ENCODE measurements at places on chromosomes 6 and 20.

DNA sequence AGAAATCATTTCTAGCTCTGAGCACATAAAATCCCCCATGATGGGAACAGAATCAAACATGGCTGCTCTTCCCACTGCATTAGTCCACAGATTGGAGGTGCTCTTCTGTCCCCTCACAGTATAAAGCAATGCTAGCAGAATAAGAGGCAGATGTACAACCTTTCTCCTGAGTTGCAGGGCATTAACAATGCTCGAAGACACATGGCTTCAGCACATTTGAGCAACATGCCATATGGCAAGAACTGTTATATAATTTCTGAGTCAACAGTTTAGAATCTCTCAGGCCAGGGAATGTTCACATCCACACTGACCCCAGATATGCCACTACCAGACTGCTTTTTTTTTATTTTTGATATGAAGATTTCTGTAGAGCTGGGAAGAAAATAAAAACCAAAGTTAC, 119.6 kb downstream of the KIF13A start:
- no peak for DNase-seq

DNA sequence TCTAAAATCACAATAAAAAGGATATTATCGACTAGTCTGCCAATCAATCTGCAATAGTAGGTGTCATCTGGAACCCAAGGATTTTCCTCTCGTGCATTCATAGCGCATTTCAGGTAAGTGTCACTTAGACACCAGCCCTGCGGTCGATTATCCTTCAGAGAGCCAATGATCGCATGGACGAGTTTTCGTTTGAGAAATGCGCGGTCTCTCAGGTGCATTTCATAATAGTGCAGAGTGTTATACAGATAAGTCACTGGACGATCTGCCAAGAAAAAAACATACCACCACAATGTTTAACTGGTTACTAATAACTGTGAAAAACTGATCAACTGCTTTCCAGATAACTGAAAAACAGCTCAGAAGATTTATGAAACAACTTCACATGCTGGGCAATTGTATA, 21.0 kb downstream of the ARG1 start:
- DNase-seq, result no peak

GRCh38 chr6:37990762-37991525, 171.4 kb downstream of the ZFAND3 start:
- no peak for DNase-seq

DNA sequence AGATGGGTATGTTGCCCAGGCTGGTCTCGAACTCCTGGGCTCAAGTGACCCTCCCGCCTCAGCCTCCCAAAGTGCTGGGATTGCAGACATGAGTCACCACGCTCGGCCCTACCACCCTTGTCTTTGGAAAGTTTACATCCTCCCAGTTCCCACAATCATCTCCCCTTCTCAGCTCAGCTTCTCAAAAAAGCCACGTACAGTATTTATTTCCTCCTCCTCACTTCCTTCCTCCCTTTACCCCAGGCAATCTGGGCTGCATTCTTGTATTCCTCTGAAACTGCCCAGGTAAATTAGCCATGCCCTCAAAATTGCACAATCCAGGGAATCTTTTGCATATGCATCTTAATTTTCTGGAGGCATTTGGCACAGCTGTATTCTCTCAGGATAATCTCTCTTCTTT, 7.4 kb upstream of the SLC23A2 start:
- no peak for DNase-seq

- DNase-seq, result no peak
Observed at GRCh38 chr6:132253211-132253610, 148.1 kb downstream of the MOXD1 start.

- DNase-seq, result no peak
Observed at GRCh38 chr20:18790787-18791186, 22.8 kb upstream of the SCP2D1 start.

DNA sequence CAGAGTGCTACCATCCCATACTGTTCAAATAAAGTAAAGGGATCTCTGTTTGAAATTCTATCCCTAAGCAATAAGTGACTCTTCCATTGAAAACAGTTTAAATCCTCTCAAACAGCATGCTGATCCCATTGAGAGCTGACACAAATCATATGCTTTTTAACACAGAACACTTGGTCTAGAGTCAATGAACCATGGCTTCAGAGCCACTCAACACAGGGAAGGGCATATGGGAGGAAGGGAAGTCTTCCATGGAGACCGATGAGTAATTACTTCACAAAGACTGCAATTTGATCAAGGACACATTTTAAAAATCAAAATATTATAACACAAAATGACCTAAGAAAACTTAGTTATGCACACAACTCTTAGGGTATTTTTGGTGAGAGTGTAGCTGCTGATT, 1073.0 kb upstream of the MAP3K7 start:
- DNase-seq, result no peak

- no peak for DNase-seq
Observed at GRCh38 chr6:53898026-53898795, 103.4 kb downstream of the LRRC1 start.

- DNase-seq, result no peak
Observed at GRCh38 chr6:2249126-2249525, 3.7 kb upstream of the GMDS start.

GRCh38 chr20:44183282-44183681, 3.7 kb downstream of the JPH2 start:
- DNase-seq, result no peak

DNA sequence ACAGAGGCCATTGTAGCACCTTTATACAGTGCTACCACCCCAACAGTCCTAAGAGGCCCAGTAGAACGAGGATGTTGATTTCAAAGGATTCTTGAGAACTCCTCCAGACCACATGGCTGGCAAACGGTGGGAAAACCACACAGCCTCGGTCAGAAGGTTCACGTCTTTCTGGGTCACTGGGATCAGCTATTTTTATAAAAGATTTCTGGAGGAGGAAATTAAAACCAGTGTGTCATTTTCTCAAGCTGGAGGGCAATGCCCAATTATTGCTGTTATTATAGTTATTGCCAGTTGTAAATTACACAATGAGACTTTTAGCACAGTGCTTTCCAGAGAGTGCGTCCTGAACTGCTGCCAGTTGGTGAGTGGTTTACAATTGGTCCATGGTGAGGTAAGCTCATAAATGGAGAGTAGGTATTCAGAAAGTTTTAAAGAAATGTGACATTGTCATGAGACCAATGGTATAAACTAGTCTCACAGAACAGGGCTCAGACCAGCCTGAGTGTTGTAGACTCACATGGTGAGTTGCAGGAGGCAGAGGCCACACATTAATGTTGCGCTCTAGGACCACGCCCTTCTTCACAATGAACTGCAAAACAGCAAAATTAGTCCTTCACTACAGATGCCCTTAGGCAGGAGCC, 8.4 kb upstream of the PPP1R14C start:
- DNase-seq, result no peak

DNA sequence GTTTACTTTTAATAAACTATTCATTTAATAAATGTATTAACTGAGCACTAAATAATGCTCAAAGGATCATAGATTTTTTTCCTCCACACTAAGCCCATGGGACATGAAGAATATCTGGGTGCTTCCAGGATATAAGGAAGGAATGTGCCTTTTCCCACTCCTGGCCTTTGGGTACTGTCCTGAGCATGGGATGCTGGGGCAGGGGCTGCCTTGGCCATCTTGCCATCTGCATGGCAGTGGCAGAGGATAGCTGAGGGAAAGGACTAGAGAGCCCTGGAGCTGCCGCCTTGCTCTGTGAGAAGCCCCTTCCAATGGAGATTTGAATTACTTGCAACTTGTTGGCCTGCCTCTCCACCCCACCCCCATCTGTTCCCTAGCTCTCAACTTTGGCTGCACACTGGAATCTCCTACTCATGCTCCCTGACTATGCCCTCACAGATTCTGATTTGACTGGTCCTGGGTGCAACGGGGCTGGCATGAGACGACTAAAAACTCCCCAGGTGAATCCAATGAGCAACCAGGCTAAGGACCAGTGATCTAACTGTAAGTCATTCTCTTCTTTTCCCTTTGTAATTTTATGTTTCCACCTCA, 15.6 kb downstream of the DDRGK1 start:
- no peak for DNase-seq

DNA sequence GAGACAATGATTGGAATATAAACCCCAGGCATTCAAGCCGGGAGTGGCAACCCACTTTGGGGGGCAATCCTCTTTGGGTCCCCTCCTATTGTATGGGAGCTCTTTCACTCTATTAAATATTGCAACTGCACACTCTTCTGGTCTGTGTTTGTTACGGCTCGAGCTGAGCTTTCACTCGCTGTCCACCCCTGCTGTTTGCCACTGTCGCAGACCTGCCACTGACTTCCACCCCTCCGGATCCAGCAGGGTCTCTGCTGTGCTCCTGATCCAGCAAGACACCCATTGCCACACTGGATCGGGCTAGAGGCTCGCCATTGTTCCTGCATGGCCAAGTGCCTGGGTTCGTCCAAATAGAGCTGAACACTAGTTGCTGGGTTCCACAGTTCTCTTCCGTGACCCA, 222.8 kb upstream of the MANEA start:
- no peak for DNase-seq

DNA sequence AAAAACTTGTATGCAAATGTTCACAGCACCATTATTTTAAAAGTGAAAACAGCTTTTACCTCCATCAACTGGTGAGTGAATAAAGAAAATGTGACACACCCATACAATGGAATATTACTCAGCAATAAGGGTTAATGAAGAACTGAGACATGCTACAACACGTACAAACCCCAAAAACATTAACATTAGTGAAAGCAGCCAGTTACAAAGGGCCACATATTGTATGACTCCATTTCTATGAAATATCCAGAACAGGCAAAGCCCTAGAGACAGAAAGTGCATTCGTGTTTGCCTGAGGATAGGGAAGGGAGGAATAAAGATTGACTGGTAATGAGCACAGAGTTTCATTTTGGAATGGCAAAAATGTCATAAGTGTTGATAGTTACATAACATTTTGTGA, 21.5 kb downstream of the EPM2A start:
- DNase-seq, result no peak

DNA sequence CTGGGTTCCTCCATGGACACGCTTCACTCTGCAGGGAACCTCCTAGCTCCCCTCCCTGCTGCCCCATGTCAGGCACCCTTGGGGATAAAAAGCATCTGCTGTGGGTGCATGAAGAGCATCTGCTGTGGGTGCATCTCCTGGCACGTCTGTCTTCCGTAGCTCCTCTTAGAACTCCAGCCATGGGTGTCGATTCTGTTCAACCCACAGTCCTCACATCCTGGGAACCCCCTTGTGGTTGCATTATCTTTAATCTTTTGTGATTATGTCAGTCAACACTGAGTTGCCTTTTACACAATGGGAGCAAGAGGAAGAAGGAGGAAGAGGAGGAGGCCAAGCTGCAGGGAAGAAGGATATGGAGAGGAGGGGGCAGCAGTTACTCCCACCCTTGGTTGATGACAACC, 24.1 kb upstream of the CCR6 start:
- DNase-seq, result no peak

- no peak for DNase-seq
Observed at GRCh38 chr6:154499855-154500589, 10.5 kb downstream of the CNKSR3 start.

GRCh38 chr6:70706491-70707123, 38.9 kb downstream of the SMAP1 start:
- no peak for DNase-seq

DNA sequence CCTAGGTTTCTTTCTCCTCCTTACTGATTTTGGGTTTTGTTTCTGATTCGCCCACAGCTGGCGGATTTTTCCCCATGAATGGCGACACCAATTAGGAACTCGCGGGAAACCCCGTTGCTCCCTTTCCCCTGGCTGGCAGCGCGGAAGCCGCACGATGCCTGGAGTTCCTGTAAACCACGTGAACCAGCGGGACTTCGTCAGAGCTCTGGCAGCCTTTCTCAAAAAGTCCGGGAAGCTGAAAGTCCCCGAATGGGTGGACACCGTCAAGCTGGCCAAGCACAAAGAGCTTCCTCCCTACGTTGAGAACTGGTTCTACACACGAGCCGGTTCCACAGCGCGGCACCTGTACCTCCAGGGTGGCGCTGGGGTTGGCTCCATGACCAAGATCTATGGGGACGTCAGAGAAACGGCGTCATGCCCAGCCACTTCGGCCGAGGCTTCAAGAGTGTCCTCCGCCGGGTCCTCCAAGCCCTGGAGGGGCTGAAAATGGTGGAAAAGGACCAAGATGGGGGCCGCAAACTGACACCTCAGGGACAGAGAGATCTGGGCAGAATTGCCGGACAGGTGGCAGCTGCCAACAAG, 3.2 kb upstream of the SEC23B start:
- peak; percentile 43 for DNase-seq

DNA sequence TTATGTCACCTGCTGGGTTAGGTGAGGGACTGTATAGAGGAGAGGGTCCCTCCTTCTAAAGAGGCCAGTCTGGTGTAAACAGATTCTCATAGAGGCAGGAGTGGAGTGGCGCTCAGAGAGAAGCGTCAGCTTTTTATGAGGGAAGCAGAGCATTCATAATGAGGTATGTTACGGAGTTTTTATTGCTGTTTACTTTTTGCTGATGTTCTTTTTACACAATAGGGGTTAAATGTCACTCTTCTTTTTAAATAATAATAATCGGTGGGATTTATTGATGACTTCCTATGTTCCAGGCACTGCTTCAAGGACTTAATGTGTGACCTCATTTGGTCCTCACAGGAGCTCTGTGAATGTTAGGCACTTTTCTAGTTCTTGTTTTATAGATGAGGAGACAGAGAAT, 79.9 kb downstream of the L3MBTL3 start:
- DNase-seq, result no peak

DNA sequence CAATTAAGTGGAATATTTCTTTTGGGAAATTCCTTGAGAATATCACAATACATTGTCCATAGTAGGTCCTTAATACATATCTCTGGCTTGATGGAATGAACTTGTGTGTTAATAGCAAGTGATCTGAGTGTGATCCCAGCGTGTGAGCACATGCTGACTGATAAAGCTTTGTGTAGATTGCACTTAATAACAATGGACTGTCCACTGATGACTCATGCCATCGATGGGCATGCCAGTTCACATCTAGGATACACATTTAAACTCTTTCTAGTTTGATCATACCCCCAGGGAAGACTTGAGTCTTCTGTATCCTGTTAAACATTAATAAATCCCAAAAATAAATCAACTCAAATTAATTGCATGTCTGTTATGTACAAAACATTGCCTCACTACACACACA, 454.3 kb upstream of the SPTLC3 start:
- no peak for DNase-seq
